ENCODE measurements at places on chromosomes 6 and 20.

DNA sequence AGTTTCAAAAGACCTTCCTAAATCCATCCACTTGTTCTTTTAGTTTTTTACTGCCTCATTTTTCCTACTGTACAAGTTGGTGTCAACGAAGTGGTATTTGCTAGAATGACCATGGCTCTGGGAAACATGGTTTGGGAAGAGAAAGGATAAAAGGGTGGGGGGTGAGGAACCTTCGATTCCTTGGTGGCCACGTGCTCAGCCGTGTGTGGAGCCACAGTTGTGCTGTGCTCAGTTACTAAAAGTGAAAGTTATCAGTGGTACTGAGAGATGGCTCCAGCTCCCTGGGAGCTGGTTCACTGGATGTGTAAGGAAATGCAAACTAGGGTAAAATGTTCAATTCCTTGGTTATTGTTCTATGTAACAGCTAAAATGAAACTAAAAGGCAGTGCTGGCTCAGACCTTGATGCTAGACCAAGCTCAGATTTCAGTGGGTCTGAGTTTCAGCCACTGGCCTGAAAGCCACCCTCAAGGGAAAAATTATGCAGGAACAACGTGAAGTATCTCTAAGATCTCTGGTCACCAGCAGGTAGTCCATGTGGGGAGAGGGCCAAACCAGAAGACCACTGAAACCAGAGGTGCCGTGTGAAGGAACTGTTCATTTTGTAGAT, 7.4 kb upstream of the SLC22A2 start:
- DNase-seq: no peak

- DNase-seq: no peak
Measured at GRCh38 chr6:14716499-14717146, 529.2 kb upstream of the JARID2 start.

- DNase-seq: peak; percentile 60
Measured at GRCh38 chr6:154605178-154605881, 94.8 kb upstream of the CNKSR3 start.

DNA sequence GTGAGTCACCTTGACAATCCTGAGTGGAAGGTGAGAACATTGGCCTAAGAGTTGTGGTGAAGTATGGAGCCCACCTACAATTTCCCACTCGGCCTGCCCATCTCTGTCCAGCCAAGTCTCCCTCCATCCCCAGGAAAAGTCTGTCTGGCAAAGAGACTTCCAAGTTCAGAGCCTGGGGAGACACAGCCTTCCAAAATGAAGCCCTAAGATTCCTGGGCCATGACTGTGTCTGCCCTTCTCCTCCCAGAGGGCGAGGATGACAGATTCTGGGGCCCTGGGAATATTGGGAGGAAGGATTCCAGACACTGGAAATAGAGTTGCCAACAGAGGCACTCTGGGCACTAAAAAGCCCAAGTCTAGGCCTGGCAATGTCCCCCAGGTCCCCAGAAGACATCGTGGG, 176.8 kb downstream of the NFATC2 start:
- no peak for DNase-seq

- DNase-seq: no peak
Measured at GRCh38 chr20:43940518-43941225, 26.0 kb downstream of the TOX2 start.

GRCh38 chr20:57262784-57263609, 3.4 kb downstream of the BMP7 start:
- DNase-seq: no peak

DNA sequence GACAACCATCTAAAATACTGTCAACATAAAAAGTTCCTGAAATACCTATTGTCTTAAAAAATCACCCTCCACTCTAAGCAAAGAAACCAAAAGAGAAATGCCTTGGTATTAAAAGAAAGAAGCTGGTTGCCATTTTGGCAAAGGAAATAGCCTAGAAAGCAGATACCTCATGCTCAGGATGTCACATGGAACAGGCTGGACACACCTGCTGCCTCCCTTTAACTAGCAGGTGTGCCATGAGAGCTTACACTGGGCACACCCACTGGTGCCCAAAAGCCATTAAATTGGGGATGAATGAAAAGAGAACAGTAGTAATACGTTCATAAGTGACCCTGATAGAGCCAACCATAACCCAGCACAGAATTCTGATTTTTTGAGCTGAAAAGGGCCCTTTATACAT, 1.5 kb downstream of the SLC23A2 start:
- no peak for DNase-seq

DNA sequence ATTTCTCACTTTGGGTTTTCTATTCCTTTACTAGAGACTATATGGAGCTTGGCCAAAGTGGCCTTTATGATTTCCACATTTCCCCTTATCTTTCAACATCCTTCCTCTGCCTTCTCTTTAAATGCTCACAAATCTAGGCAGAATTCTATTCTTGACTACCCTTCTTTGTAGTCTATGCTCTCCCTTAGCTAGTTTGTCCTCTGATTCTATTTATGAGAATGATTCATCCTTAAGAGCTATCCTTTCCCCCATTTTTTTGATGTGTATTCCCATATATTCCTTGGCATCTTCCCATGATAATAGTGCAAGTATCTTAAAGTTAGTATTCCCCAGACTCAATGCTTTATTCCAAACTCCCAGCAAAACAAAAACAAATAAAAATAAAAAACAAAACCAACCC, 53.1 kb downstream of the IL20RA start:
- no peak for DNase-seq

- DNase-seq: no peak
Measured at GRCh38 chr6:144870782-144871181, 585.6 kb downstream of the UTRN start.

GRCh38 chr6:34723203-34723602, 26.6 kb upstream of the ILRUN start:
- no peak for DNase-seq

- no peak for DNase-seq
Measured at GRCh38 chr20:14915356-14915755, 577.9 kb upstream of the FLRT3 start.

GRCh38 chr6:90892271-90892670, 305.4 kb upstream of the MAP3K7 start:
- no peak for DNase-seq

GRCh38 chr6:13375360-13375878, 47.1 kb upstream of the TBC1D7 start:
- no peak for DNase-seq

DNA sequence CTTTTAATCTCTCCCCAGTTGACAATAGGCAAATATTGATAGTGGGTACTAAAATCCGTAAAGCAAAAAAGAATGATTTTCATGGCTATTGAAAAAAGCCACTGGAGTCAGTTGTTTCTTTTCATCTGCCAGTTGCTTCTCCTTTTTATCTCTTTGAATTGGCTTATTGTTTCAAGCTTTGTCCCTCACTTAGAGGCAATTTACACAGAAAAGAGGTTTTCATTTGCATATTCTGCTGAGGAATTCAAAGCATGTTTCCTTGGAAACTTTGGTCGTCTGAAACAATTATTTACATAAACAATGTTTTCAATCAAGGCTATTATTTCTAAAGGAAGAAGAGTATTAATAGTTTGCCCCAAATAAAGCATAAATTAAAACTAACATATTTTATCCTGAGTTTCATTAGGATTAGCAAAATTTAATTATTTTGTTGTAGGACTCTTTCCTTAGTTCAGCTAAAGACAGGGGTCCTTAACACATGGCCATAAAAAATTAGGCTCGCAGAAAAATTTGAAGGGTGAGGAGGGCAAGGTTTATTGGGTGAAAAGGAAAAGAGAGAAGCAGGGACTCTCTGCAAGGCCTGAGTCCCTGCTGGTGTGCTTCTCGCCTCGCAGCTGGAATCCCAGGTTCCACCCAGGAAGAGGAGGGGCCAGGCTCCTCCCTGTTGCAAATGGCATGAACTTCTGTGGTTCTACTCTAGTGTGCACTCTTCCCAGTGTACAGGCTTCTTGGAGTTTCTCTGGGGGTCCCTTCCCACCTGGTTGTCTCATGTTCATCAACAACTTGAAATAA, 138.8 kb upstream of the LAMA2 start:
- DNase-seq: no peak

GRCh38 chr20:53879048-53879684, 191.2 kb downstream of the BCAS1 start:
- no peak for DNase-seq

- no peak for DNase-seq
Measured at GRCh38 chr6:89209457-89209856, 7.7 kb downstream of the GABRR1 start.

GRCh38 chr20:49583669-49584417, 15.9 kb upstream of the PTGIS start:
- DNase-seq: peak; percentile 62

- peak; percentile 71 for DNase-seq
Measured at GRCh38 chr20:36988494-36988966, 37.0 kb upstream of the SAMHD1 start.

GRCh38 chr6:142334294-142334693, 32.5 kb downstream of the ADGRG6 start:
- DNase-seq: peak; percentile 49

DNA sequence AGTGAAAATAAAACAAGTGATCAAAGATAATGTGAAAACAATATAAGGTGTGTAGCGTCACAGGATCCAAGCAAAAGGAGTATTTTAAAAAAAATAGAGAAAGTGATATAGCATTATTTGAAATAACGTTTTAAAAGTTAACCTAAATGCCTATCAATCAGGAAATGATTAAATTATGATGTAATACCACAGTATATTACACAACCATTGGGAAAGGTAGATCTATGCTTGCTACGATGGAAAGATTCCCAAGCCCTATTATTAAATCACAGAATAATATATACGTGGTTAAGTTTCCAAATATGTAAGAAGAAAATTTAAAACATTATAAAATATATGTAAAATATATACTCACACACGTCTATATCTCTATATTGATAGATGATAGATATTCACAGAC, 15.4 kb upstream of the TCF21 start:
- DNase-seq: no peak

DNA sequence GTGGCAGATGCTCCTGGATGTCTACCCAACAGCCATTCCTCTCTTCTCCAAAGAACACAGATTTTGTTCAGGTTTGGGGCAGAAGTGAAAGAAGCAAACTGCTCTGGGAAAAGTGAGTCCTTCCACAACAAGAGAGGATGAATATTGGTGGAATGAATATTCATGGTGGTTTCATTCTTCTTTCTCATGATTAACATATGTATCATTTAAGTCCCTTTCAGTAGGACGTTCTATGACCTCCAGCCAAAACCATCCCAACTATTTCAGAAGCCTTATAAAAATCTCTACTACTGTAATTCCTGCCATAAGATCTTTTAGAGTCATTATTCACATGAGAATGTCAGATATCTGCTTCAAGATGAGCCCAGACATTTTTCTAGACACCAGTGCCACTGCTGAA, 44.4 kb downstream of the MDN1 start:
- DNase-seq: no peak

DNA sequence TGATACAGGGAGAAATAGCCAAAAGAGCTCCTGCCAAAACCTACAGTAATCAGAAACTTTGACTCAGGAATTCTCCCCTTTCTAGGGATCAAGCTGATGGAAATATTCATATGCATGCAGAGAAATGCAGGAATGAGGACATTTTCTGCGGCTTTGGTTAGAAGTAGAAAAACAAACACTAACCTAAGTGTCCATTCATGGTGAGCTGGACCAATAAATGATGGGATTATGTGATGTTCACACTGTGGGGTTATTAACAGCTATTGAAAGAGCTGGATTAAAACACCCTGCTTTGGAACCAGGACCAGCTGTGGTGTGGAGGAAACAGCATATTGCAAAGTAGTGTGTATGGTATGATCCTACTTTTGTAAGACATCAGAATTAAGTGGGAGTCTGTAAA, 143.1 kb downstream of the SYCP2 start:
- DNase-seq: no peak

DNA sequence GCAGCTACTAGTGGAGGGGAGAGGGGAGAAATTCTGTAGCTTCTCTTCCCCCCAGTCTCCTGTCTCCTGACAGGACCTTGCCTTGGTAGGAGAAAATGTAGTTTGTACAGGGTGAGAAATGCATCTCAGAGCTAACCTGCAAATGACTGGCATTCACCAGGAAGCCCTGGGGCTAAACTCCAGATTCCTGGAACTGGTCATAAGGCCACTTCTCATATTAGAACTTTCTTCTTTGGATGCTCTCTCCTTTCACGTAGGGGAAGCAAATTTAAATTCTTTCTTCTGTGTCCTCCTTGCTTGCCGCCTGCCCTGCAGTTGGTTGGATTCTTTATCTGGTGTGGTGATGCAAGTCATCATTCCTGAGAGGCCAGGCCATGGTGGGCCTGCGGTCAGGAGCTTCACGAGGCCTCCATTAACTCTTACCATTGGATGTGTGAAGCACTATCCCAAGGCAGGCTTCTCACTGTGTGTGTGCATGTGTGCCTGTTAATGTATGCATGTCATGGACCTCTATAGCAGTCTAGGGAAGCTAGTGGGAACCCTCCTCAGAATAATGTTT, 182.0 kb downstream of the PHF3 start:
- DNase-seq: no peak

GRCh38 chr20:19026121-19026878, 186.1 kb upstream of the SLC24A3 start:
- no peak for DNase-seq

GRCh38 chr6:163366288-163366687, 48.2 kb upstream of the QKI start:
- no peak for DNase-seq

DNA sequence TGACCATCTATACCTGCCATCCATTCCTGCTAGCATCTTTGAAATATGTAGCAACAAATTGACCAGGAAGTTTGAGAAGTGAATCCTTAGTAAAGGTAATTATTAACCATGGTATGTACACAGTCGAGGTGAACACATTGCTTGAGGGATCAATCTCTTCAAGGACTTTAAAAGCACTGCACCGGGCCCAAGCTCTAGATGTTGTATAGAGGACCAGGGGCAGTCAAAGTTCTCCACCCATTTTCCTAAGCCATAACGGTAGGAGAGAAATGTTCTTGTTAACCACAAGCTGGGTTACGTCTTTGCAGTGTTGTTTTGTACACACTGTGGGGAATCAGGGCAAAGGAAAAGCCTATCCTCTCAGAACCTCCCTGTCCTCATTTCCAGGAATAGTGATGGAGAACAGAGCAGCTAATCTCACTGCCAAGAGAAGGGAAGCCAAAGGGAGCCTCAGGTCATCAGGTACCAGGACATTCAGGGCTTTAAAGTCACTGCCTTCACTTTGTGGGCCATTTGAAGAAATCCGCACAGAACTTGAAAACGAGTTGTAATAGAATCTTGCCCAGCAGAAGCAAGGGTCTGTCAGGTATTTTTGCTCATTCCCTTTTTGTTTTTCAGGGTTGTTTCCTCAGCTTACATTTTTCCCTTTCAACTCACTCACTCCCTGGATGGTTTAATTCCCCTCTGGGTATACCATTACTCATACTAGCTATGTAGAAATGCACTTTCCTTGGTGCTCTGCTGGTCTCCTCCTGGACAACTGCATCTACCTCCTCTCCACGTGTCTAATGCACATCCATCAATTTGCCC, 5.3 kb upstream of the PM20D2 start:
- no peak for DNase-seq
